ENCODE measurements at places on chromosomes 6 and 20.
A peak's percentile ranks its signal among the peaks of the same experiment; 100 is the strongest.

DNA sequence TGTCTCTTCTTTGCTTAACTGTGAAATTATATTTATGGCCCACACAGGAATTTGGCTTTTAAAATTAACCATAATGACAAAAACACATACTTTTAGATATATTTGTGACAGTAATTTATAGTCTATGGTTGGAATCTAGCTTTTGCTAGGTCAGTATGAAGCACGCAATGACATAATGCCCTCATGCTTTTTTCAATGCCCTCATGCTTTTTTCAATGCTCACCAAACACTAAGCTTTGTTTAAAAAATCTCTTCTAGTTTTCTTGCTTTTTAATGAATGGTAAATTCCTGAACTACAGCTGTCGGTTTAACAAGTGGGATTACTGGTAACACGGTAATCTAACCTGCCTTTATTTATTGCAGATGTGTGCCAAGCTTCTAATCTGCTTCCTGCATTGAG, 12.7 kb downstream of the CCN6 start:
- no peak for DNase-seq

GRCh38 chr6:159535656-159536350, 157.2 kb downstream of the SOD2 start:
- DNase-seq: no peak

GRCh38 chr20:20198011-20198410, 145.7 kb downstream of the CFAP61 start:
- no peak for DNase-seq

DNA sequence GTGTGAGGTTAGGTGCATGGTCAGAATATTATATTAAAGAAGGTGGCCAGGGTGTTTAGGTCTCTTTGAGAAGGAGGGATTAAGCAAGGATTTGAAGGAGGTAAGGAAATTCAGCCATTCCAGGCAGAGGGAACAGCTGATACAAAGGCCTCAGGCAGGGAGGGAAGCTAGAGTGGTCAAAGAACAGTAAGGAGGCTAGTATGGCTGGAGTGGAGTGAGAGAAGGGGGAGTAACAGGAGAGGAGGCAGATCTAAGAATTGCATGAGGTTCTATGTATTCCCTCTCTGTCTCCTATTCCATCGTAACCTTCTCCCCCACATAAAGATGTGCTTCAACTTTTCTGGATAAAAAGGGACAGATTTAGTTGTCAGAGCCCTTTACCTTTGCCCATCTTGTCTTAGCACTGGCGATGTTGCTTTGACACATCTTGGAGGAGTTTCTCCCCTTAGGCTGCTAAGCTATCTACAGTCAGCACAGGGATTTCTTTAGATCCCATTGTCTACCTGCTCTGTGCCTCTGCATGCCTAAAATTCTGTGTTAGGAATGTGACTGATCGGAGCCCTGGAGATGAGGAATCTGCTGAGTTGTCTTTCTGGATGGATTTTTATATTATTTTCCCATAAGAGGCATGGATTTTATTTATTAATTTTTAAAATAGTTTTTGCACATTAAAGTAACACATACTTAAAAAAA, 59.9 kb downstream of the KLHL31 start:
- DNase-seq: no peak

DNA sequence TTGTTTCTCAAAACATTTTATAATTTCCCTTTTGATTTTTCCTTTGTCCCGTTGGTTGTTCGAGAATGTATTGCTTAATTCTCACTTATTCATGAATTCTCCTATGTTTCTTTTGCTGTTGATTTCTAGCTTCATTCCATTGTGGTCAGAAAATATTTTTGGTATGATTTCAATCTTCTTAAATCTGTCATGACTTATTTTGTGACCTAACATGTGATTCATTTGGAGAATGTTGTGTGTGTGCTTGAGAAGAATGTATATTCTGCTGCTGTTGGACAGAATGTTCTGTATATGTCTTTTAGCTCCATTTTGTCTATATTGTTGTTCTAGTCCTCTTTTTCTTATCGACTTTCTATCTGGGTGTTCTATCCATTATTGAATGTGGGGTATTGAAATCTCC, 286.2 kb upstream of the RNF217 start:
- DNase-seq: peak; percentile 83

DNA sequence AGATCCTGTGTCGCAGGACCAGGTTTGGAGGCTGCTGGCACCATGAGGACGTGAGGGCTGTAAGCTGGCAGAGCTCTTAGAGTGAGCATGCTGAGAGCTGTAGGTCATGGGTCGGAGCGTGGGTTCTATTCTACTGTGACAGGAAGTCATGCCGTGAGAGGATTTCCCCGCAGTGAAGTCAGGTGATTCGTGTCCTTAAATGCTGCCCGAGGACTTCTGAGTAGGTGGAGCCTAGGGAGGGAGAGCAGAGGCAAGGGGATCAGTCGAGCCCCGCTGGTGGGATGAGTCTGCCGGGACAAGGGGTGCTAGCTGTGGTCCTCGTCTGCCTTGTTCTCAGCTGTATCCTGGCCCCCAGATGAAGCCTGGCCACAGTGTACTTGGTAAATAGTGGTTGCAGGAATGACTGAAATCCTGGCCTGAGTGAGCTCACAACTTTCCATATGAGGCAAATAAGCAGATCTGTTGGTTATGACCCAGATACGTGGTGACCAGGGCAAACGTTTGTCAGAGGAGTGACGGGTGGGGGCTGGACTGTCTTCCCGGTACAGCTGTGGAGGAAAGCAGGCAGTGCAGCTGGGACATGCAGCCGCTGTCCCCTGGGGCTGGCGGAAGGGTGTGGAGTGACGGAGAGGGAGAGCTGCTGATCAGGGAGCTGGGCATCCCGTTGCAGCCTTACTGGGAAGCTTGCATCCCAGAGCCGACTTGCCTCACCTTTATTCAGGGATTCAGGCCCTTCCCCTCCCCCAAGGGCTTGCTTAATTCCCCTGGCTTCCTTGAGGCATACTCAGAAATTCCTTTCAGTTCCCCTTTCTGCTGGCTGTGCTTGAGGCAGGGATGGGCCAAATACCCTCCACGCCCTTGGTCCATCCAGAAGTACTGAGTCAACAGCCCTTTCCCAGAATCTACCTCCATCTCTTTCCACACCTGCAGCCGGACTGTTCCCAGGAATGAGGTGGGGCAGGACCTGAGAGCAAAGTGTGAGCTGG, 250.9 kb upstream of the RREB1 start:
- DNase-seq: peak; percentile 33

GRCh38 chr6:14722704-14723103, 523.2 kb upstream of the JARID2 start:
- no peak for DNase-seq

- no peak for DNase-seq
Measured at GRCh38 chr6:154605178-154605881, 94.8 kb upstream of the CNKSR3 start.

- DNase-seq: no peak
Measured at GRCh38 chr6:20341096-20341495, 60.6 kb upstream of the E2F3 start.

DNA sequence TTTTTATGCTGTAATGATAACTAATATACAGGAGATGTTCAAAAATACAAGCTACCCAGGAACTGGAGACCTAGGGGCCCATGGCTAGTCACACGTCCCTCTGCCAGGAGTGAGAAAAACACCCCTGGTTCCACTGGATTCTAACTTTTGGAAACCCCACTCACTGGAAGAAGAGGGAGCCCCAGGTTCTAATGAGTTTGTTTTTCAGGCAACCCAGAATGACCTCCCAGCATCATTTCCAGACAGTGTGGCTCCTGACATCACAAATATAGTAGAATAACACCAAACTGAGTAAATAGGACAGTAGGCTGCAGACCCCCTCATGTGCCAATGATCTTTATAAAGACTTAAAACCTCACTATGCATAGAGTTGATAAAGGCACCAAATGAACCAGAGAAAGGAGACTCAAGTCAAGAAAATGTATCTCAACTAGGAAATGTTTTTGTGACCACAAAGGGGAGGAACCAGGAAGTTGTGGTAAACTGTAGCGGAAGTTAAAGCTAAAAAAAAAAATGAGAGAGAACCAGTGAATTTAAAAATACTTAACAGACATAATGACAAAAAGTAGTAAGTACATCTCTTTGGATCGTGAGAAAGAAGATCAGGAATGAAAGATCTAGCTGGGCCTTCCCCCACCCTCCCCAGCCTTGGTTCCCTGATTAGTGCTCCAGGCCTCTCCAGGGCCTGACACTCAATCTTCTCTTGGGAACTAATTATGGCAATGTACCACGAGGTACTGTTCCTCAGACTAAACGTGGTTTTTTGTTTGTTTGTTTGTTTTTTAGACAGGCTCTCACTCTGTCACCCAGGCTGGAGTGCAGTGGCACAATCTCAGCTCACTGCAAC, 19.8 kb downstream of the HLA-E start:
- DNase-seq: peak; percentile 43

DNA sequence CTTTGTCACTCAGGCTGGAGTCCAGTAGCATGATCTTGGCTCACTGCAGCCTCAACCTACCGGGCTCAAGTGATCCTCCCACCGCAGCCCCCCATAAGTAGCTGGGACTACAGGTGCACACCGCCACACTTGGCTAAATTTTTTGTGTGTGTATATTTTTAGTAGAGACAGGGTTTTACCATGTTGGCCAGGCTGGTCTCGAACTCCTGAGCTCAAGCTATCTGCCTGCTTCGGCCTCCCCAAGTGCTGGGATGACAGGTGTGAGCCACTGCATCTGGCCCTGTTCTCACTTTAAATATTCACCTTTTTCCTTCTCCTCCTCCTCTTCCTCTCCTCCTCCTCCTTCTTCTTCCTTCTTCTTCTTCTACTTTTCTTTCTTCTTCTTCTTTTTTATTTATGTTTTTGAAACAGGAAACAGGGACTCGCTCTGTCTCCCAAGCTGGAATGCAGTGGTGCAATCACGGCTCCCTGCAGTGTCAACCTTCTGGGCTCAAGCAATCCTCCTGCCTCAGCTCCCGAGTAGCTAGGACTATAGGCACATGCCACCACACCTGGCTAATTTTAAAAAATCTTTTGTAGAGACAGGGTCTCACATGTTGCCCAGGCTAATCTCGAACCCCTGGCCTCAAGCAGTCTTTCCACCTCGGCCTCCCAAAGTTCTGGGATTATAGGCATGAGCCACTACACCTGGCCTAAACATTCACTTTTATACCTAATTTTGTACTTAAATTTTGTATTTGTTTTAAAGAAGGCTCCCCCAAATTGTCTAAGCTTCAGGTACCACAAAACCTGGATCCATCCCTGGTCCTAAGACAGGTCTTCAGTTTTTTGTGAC, 47.2 kb upstream of the NCOA3 start:
- DNase-seq: no peak

- peak; percentile 32 for DNase-seq
Measured at GRCh38 chr20:9440892-9441291, 73.5 kb upstream of the LAMP5 start.

GRCh38 chr6:136326038-136326553, 36.5 kb upstream of the BCLAF1 start:
- no peak for DNase-seq

- DNase-seq: no peak
Measured at GRCh38 chr6:7240351-7240750, 72.6 kb downstream of the SSR1 start.

DNA sequence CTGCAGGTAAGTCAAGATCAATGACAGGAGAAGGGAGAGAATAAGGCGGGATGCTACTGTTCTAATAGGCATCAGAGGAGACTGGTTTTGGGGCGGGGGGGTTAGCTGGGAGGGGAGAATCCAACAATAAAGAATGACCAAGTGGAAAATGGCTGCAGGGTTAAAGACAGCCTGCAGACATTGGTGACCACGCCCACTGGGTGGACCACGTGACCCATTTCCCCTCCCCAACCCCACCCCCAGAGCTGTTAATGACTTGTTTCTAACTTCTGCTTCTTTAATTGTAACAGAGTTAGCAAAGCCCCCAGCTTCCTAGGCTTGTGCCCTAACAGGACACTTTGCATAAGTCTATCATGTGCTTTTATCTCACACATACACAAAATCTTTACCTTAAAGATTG, 344.5 kb downstream of the KIF16B start:
- no peak for DNase-seq

DNA sequence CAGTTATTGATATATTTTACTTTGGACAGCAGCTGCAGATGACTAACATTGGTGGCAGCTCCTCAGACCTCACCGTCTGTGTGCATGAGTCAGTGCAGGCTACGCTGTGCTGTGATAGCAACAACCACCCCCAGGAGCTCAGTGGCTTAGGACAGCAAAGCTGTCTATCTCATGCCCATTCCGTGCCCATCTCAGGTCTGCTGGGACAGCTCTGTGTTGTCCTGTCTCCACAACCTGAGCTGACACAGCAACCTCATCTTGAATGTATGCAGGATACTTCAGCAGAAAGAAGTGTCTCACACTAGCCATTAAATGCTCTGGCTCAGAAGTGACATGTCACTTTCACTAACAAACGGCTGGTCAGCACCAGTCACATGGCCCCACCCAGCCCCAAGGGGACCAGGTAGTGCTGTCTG, 47.7 kb downstream of the BANF2 start:
- DNase-seq: peak; percentile 83

DNA sequence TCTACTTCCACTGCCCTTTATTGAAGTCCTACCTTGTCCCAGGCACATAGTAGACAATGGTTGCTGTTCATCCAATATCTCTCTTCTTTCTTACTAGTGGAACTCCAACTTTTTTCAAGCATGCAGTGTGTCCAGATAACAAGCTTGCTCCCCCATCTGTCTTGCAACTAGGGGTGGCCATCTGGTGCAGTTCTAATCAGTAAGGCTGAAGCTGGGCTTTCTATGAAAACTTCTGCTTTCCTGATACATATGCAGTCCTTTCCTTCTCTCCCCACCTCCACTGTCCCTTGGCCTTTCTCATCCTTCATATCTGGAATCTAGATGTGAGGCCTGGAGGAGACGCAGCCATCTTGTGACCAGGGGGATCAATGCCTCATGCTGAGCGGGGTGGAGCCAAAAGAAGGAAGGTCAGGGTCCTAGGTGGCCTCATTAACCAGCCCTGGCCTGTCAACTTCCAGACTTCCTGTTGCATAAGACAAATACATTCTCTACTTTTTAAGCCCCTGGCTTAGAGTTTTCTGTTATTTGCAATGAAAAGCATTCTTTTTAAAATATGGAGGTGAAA, 59.6 kb upstream of the ZFP64 start:
- no peak for DNase-seq

- DNase-seq: no peak
Measured at GRCh38 chr6:96345501-96345900, 176.1 kb upstream of the UFL1 start.

GRCh38 chr6:157325069-157325805, 1.9 kb upstream of the TMEM242 start:
- DNase-seq: peak; percentile 26

GRCh38 chr6:111199935-111200334, 112.6 kb downstream of the SLC16A10 start:
- DNase-seq: no peak

- no peak for DNase-seq
Measured at GRCh38 chr20:32050851-32051556, 1.0 kb upstream of the HCK start.

Data from fibroblast of upper back skin (primary cell).